ENCODE measurements at places on chromosomes 6 and 20.

DNA sequence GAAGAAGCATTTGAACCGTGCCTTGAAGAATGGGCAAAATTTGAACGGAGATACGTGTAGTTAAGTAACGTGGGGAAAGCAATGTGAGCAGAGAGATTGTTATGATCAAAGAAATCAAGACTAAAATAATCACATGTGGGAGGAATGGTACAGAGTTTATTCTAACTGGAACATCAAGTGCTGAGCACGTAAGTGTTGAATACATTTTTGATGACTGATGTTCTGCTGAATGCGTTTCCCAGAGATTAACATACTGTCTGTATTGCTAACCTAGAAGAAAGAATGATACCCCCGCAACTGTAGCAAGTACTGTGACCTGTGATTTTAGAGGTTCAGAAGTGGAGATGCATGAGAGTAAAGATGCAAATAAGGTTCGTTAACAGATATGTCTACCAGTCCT is 146.9 kb upstream of the EPHA7 start:
- DNase-seq, result no peak

DNA sequence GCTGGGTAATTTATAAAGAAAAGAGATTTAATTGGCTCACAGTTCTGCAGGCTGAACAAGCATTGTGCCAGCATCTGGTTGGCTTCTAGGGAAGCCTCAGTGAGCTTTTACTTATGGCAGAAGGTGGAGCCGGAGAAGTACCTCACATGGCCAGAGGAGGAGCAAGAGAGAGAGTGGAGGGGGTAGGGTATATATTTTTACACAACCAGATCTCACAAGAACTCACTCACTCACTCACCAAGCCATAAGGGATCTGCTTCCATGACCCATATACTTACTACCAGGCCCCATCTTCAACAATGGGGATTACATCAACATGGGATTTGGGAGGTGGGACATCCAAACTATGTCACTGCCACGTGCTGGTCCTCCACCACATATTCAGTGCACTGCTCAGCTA is 152.6 kb upstream of the PRND start:
- DNase-seq, result peak; percentile 11

DNA sequence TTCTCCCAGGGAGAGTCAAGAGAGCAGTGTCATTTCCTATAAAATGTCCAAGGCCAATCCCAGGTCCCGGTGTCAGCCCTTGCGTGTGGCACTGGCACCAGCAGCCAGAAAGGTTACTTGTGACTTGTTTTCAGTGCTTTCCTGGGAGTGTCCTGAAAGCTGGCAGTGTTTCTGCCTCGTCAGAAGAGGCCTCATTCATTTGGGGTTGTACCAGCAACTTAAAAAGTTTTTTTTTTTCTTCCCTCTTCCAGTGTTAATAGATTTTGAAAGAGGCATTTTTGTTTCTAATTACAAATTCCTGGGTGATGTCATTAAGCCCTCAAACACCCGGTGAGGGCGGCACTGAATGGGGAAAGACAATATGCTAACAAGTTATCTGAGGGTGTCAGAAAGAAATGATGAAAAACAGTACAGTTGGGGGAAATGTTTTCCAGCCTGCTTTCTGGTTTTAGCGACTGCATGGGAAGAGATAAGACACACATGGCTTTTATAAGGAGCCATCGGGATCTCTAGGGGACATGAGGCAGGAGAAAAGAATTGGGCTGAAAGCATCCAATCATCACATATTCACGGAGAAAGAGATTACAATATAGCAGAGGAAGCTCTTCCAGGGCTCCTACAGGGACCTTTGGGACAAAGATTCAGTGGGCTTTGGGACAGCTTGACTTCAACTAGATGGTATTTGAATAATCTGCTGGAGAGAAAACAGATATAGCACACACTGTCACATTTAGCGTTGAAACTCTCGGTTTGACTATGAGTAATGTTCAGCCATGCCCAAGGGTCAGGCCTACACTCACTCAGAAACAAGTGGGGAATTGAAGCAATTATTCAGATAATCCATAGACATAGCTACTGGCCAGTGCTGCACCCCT is 153.0 kb downstream of the BCAS1 start:
- no peak for DNase-seq

DNA sequence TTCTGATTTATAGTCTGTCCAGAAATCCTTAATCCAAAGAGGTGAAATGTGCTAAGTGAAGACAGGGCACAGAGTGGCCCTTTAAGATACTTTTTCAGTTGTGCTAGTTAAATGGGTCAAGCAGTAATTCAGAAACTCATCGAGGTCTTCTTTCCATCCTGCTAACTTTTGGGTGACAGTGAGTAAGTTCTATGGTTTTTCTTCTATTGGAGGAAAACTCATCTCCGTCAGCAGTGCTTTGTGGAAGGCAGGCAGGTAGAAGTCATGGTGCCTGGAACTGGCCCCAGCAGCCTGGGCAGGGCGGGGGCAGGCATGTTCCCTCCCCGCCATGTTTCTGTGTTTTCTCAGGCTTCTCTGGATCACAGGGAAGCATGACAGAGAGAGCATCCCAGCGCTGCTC is 66.5 kb upstream of the SCP2D1 start:
- DNase-seq, result no peak

GRCh38 chr20:846894-847278 is 13.4 kb downstream of the FAM110A start:
- peak; percentile 51 for DNase-seq

- peak; percentile 21 for DNase-seq
Measured at GRCh38 chr20:63116412-63117106, 99.4 kb downstream of the YTHDF1 start.

- no peak for DNase-seq
Measured at GRCh38 chr6:7479801-7480266, 61.6 kb upstream of the DSP start.

GRCh38 chr6:113271437-113271836 is 585.7 kb upstream of the MARCKS start:
- no peak for DNase-seq

DNA sequence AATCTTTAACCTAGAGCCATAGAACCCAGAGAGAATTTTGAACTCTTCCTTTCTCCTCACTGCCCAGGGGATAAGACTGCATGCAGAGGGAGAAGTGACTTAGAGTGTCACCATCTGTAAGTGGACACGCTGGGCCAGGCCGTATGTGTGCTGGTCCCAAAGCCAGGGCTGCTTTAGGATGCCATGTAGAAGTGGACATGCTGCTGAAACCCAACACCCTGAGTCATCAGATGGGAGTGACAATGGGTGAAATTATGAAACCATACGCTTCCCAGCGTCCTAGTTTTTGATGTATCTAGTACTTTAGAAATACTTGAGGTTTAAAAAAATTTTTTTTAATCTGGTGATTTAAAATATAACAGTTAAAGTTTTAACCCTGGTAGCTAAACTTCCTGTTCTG is 191.1 kb downstream of the FNDC1 start:
- DNase-seq, result no peak

DNA sequence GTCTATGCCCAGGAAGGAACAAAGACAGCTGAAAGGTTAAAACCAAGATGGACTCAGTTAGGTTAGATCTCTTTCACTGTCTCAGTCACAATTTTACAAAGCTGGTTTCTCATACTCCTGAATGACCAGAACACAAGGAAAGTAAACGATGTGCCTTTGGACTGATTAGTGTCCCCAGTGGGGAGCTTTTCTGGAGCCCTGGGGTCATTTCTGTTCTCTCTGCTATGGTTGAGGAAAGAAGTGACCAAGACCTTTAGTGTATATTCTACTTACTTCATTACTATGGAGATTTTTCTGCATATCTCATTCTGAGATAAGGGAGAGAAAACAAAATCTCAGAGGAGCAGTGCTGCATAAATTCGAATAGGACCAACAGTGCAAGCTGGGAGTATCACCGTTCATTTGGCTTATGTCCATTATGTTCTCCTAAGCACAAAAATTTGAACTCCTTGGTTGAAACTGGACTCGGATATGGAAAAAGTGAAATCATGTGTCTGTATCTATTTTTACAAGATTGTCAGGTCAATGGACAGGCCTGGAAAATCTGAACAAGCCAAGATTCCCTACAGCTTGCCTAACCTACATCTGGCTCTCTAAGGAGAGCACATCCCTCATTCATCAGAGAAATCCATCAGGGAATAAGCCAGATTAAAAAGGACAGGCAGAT is 34.4 kb upstream of the ENPP1 start:
- no peak for DNase-seq

- DNase-seq, result no peak
Measured at GRCh38 chr20:31670371-31671228, 32.9 kb downstream of the COX4I2 start.

DNA sequence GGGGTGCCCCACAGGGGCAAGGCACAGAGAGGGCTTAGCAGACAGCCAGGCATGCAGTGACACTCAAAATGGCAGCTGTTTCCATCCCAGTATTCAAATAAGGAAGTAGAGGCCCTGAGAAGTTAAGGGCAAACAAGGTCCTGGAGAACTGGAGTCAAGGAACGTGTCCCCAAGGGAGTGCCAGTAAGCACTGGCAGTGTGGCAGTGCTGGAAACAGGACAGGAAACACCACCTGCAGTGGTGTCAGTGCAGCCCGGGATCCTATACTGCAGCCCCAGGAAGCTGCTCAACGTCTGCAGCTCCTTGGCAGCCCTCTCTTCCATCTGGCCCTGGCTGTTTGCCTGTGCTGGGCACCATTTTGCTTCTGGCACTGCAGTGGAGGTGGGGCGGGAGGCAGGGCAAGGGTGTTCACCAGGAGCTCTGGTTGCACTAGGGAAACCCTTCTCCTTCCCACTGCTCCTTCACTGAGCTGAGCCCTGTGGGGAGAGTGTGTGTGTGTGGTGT is 56.3 kb downstream of the EDN3 start:
- no peak for DNase-seq

DNA sequence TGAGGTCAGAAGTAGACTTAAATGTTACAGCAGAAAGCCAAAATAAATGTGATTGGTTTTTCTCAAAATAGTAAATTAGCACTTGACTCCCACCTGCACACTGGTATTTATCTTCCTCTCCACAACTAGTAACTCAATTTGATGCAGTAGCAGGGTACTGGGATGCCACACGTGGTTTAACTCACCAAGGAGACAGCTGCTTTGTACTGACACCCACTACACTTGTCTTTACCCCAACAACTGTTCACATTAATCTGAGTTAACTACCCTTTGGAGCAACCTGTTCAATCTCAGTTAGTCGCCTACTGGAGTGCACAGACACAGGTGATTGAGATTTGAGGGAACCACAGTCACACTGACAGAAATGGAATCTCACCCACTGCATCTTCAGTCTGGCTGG is 242.1 kb downstream of the PRKN start:
- no peak for DNase-seq

DNA sequence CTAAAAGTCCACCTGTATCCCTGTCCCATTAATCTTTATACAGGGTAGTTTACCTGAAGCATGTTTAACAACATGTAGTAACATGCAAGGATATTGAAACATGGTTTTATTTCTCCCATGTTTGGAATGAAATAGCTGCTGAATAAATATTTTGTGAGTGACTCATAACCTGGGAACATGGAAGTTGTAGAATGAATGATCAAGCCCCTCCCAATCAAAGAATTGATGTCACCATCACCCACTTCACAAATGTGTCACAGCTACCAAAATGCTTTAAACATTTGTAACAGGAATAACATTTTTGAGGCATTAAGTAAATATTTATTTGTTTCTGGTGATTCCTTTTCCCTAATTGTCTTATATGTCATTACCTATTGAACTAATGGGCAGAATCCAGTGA is 58.9 kb upstream of the TNFAIP3 start:
- no peak for DNase-seq

DNA sequence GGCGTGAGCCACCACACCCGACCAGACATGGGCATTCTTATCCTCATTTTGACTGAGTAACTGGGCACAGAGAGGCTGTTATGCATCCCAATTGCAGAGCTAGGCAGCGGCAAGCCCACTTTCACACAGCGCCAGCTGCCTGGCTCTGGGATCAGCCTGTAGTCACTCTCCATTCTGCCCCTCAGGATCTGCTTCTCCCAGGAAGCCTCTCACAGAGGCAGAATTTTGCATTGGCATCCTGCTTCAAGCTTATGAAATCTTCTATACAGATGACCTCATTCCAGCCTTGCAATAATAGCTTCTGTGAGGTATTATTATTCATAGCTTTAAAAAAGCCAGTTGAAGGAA is 37.0 kb upstream of the IER3 start:
- DNase-seq, result no peak

DNA sequence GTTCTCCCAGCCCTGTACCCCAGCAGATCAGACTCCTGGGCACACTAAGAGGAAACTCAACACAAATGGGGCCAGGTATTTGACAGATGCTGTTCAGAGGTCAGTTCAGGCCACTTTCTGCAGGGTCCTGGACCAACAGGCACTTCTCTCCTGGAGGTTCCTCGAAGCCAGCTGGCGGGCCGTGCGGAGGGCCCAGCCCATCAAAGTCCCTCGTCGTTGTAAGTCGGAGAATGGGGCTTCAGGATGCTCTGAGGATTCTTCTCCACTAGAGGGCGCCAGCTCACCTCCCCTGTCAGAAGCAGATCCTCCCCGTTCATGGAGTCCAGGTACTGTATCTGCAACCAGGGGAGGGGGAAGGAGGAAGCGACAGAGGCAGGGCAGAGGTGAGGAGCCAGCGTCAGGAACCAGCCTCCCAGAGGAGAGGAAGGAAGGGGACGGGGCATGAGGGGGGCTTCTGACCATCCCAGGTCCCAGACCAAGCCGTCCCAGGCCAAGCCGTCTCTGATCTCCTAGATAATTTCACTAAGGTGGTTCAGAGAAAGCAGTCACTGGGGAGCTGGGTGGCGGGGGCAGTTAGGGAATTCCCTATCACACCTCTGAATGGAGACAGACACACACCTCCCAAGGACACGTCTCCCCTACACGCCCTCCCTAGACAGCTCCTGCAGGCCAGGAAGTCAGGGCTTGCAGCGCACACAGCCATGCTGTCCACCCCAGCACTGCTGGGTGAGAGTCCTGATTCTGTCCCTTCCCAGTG is 11.7 kb upstream of the FAM83C start:
- peak; percentile 91 for DNase-seq

DNA sequence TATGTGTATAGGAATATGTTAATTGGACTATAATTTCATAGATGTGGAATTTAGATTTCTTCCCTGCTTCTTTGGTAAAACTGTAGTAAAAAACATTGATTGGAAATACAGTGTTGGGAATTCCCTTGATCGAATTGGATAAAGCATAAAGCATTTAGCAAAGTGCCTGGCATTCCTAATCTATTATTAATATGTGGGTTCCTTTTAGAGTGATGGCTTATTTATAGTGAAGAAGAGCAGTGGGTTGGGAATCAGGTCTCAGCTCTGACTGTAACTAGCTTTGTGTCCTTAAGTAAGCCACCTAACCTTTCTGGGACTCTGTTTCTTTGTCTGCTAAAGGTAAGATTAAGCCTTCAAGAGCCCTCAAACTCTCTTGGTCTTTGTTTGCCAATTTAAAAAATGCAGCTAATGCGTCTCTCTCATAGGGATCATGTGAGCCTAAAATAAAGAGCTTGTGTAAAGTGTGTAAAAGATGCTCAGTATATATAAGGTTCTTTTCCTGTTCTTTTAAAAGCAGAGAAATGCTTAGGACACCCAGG is 53.3 kb downstream of the KCNS1 start:
- DNase-seq, result no peak

GRCh38 chr6:110525001-110525400 is 48.6 kb upstream of the SLC22A16 start:
- no peak for DNase-seq

DNA sequence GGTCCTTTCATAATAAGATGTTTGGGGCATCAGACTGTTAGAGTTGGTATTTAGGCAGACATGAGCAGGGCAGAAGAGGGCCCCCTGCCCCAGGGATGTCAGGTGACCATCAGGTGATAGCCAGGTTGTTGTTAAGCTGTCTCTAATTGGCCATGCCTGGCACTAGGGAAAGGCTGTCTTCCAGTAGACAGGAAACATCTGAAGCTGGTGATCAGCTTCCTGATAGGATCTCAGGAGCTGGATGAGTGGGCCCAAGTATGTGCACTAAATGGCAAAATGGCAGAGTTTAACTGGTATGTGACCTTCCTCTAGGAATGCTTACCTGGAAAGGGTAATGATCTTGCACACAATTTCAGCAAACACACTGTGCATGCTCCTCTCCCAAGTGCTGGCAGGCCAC is 190.7 kb downstream of the CDH26 start:
- no peak for DNase-seq

Data from activated CD4-positive, alpha-beta T cell treated with anti-CD3 and anti-CD28 coated beads for 48 hours (primary cell).